ENCODE measurements at places on chromosomes 7 and 10.

DNA sequence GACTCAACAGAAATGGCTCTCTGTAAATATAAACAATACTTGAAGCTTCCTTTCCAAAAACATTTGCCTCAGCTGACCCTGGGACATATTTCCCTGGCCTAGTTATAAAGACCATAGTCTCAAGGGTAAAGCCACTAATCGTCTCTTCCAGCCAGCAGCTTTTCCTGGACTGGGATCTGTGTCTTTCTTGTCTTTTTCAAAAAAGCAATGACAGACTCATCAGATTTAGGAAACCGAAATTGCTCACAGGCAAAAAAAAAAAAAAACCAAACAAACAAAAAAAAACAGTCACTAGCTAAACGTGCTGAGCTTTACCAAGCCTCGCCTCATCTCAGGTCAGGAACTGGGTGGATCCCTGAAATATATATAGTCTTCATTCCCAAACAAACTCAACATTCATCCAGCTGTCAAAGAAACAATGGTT is 23.5 kb downstream of the STN1 start:
- no peak for DNase-seq

GRCh38 chr10:12243864-12244620 is 48.1 kb downstream of the CDC123 start:
- no peak for DNase-seq

DNA sequence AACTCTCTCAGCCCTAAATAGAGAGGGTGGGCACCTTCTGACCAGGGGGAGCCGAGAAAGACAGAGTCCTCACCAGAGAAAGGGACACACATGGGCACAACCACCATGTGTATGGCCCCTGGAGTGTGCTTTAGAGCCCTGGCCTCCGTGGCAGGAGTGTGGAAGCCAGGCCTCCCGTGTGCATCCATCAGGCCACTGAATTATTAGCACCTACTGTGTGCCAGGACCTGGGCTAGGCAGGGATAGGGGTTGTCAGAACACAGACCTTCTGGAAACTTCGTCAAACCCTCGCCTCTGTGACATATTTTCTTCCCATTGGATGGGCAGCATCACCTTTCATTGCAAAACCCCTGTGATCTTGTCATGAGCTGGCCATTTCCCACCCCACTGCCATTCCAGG is 78.5 kb downstream of the ZMIZ1 start:
- no peak for DNase-seq

DNA sequence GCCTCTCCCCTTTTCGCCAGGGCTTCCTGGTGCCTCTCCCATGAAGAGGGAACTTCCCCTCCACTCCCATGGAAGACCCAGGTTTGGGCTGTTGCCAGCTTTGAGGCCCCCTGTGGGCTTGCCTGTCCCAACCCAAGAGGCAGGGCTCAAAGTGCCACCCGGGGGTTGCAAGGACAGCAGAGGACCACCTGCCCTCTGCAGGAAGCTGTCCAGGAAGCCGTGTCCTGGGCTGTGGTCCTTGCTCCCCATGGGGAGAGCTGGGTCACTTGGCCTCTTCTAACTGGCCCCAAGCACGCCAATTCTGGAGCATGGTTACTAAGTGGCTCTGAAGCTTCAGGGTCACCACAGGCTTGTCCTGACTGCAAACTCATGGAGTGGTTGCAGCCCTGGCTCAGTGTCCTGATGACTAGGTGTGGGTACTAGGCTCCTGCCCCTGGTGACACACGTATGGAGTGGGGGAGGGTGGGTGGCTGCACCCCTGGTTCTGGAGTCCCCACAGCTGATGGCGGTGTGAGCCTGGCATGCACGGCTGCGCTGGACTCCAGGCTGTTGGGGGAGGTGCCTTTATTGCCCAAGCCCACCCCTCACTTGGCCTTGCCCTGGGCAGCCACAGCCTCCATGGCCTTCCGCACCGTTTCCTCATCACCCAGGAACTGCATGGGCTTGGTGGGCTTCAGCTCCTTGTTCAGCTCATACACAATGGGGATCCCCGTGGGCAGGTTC is 3.0 kb downstream of the PGAM2 start:
- DNase-seq: no peak

DNA sequence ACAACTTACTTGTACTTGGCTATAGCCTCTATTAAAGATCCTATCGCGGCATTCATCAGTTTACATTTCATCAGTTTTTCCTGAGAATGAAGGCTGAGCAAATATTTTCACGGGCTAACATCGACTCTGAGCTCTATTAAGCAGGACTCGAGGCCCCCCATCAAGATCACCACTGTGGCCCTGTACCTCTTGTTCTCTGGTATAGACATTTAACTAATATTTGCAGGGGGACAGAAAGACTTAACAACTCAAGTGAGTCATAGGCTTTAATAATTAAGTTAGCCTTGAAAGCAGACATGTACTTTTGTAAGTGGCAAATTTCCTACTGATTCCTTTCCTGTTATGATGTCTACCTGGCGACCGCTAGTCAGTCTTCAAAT is 45.4 kb downstream of the DOCK4 start:
- no peak for DNase-seq

- no peak for DNase-seq
These were observed 203.6 kb upstream of the AKR1E2 start for GRCh38 chr10:4622384-4622783.

- DNase-seq: no peak
These were observed 83.2 kb upstream of the COL1A2 start for GRCh38 chr7:94311515-94311914.

DNA sequence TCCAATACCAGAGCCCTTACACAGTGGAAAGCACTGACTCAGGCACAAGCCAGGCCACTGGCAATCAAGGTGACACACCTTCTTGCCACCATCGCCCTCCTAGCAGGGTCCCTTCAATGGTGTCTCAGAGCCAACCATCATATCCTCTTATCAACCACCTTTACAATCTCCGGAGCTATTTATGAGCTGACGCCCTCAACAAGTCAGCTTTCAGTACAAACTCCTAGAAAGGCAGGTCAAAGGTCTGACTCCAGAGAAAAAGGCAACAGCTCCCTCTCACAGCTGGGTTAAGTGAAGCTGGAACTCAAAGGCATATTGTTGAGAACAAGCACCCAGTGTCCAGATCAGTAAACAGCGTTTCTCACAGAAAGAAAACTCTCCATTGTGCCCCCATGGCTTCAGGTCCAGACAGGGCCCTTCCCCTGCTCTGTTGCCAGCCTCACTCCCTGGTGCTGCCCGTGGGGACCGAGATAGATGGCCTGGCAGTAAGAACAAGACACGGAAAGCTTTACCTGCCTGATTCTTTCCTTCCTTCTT is 2.4 kb downstream of the ZNF3 start:
- no peak for DNase-seq

GRCh38 chr10:69367469-69367868 is 49.2 kb downstream of the TACR2 start:
- DNase-seq: no peak

DNA sequence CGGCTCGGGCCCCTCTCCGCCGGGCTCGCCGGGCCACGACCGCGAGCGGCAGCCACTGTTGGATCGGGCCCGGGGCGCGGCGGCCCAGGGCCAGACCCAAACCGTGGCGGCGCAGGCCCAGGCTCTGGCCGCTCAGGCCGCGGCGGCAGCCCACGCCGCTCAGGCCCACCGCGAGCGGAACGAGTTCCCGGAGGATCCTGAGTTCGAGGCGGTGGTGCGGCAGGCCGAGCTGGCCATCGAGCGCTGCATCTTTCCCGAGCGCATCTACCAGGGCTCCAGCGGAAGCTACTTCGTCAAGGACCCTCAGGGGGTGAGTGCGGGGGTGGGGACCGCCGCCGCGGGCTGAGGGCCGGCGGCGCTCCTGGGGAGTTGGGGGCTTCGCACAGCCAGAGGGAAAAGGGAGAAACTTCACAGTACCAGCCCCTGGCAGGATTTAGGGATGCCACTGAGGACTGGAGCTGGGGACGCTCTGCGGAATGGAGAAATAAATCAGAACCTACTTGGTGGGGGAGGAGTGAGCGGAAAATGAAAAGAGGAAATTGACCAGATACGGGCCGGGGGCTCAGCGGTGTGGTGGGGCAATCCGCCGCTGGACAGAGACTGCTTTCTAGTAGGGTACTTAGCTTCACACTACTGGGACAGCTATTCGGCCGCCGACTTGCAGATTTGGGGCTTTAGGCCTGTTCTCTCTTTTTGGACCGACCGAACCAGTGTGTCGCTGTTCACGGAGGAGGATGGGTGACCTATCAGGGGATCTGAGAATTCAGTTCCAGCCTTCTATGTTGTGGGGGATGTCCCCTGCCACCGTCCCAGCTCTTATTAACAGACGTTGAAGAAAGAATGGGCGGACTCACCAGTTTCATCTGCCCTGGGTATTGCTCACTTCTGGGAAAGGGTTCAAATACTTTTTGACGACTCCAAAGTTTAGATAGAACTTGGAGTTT is 669 bp downstream of the PI4K2A start:
- peak; percentile 68 for DNase-seq

GRCh38 chr7:135355377-135356048 is 121.9 kb downstream of the STRA8 start:
- DNase-seq: no peak

GRCh38 chr10:71627956-71628355 is 91.6 kb downstream of the C10orf105 start:
- no peak for DNase-seq

GRCh38 chr10:121437596-121437995 is 160.6 kb downstream of the FGFR2 start:
- peak; percentile 59 for DNase-seq

DNA sequence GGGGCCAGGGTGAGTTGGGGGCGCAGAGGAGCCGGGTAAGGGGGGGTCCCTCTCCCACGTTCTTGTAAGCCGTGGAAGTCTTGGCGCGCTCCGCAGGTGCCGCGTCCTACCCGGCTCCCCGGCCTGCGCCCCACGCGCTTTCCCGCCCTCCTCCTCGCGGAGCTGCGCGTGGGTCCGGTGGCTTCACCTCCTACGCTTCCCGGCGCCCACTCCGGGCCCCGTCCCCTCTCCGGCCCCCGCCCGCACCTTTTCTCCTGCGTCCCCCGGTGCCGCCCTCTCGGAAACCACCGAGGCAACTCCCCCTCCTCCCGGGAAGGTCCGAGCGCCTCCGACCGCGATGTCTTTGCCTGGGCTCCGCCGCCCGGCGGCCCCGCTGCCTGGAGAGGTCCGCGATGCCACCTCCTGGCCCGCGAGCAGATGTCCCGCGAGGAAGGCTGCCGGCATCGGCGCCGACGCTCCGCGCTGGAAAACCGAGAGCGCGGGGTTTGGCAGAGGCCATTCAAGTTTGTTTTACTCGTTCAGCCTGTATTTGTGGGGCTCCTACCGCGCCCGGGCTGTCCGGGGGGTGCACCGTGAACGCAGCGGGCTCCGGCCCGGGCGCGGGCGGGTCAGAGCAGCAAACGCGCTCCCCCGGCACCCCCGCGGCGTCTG is 2.4 kb upstream of the NKX6-2 start:
- DNase-seq: no peak

DNA sequence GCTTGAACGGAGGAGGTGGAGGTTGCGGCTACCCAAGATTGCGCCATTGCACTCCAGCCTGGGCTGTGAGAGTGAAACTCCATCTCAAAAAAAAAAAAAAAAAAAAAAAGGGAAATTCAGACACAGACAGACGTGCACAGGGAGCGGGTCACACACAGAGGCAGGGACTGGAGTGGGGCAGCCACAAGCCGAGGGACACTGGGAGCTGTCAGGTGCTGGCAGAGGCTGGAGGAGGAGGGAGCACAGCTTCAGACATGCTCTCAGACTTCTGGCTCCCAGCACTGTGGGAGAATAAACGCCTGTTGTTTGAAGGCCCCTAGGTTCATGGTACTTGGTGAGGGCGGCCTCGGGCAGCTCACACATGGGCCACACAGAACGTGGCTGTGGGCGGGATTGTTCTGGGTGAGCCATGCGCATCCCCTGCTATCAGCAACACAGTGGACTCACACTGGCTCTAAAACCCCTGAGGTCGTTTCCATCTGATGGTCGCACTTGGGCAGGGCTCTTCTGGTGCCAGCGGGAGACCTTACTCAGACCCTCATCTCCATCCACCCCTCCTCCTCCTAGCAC is 375.9 kb downstream of the DNAJB6 start:
- DNase-seq: no peak

DNA sequence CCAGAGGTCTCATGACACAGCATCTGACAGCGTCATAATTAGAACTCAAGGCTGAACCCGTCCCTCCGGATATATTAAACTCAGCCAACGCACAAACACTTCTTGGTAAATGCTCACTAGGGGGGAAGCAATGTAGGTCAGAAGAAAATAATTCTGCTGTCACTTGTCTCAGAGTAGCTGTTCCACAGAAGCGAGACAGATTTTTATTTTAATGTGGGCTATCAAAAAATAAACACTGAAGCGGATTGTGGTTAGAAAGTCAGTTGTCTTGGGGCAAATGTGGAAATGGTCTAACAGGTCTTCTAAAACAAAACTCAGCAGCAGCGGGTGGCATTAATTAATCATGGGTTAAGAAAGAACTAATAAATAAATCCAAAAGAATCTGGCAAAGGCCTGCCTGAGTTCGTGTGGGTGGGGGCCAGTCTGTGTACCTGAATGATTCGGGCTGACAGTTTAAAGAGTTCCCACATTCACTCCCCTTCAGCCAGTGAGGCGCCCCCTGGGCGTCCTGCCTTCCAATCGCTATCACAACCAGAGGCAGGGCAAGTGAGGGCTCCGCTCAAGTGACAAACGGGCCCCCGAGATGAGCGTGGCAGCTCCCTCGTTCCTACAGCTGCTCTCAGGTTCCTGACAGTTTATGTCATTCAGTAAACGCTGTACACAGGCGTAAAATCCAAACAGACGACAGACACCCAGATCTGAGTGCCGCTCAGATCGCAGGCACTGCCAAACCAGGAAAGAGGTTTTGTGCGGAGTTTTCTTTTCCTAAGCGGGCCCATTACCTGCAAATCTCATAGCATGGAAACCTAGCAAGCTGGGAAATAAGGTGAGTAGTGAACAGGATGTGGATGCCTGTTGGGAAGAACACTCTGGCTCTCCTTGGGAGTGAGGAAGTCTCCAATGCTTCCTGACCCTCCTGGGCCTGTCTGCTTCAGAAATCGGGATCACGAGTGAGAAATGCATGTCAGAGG is 52.9 kb downstream of the NRAP start:
- DNase-seq: no peak

- peak; percentile 77 for DNase-seq
These were observed 2.3 kb downstream of the DENND2A start for GRCh38 chr7:140638173-140638791.

GRCh38 chr7:128017862-128018845 is 13.1 kb downstream of the LRRC4 start:
- DNase-seq: no peak

DNA sequence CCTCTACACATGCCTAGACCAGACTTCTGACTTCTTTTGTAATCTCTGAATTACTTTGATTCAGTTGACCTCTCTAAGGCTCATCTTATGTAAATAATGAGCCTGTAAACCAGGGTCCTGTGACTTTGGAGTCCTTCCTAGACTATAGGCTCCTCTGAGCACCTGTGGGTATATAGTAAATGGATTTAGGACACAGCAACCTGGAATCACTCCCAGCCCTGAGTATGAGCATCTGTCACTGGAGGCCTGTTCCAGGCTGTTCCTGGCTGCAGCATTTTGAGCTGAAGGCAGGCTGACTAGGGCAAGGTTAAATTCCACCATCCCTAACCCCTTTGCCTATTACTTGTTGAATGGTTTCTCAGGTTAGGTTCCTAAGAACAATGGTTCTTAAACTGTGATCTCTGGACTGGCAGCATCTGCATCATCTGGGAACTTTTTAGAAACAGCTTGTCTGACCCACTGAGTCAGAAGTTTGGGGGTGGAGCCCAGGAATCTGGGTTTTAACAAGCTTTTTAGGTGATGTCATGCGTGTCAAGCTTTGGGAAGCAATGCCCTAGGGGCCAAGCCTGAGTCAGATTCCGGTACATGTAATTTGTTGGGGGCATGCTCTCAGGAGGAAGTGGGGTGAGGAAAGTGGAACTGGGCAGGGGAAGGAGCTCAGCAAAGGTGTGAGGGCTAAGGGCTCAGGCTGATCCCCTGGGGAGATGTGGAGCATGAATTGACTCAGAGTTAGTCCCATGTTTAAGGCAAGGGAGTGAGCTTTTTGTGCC is 28.2 kb downstream of the MINDY4 start:
- DNase-seq: peak; percentile 90

Data from right atrium auricular region (tissue), 2 donors.